ENCODE measurements at places on chromosomes 12 and 14.

GRCh38 chr12:132415327-132416120, 74.4 kb upstream of the FBRSL1 start:
- no peak for DNase-seq

- DNase-seq, result no peak
Observed at GRCh38 chr14:97390096-97390724, 593.0 kb downstream of the VRK1 start.

DNA sequence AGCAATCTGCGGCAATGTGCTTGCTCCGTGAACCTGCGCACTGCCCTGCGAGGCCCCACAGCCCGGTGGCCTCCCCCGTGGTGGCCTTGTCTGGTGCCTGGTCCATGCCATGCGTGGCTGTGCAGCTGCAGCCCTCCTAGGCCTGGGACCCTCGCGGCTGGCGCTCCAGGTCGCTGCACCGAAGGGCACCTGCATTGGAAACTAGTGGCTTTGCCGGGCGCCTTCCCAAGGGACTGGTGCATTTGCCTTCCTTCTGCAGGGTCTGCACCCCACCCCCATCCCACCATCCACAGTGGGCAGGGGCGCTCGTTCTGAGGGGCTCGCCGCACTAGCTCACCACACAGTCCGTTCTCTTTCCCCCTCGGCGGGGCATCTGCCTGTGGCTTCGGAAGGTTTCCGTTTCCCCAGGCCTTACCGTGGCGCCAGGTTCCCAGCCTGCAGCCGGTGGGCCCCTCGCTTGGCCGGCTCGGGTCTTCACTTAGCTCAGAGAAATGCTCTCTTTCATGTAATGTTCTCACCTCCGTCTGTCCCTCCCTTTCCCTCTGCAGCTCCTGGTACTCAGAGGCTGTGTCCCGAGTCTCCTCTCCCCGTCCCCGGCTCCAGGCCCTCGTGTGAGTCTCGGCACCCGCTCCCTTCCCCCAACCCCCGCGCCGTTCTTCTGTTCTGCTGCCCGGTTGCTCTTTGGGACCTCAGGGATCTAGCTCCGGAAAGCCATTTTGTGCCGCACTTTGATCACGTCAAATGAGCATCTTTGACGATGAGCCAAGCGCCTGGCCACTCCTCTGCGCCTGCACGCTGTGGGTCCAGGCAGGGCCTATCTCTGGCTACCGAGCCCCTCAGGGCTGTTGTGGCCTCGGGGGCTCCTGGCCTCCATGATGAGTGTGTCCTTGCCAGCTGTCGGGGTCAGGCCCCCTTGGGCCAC, 31.9 kb downstream of the JAG2 start:
- DNase-seq, result no peak

- no peak for DNase-seq
Observed at GRCh38 chr12:25715102-25715501, 162.0 kb upstream of the LMNTD1 start.

- DNase-seq, result no peak
Observed at GRCh38 chr12:120064054-120064940, 52.3 kb downstream of the RAB35 start.

DNA sequence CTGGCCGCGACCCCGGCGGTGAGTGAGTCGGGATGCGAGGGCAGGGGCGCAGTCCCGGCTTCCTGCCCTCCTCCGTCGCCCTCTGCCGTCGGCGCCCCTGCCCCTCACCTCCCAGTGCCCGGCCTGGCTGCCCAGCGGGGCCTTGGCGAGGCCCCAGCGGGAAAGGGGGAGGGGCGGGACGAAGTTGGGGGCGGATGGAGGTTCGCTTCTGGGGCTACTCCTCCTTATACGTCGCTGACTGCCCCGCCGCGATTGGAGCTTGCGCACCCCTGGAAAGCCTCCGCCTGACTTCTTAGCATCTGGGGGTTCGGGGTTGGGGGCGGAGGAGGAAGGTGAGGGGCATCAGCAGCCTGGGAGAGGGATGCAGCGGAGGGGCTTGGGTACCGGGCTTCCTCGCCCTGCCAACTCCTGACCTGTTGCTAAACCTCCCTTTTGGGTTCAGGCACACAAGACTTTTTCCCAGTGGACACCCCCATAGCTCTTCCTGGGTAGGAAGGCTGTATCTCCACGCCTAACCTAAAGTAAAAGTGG, 406 bp downstream of the TMEM263 start:
- DNase-seq, result peak; percentile 42

DNA sequence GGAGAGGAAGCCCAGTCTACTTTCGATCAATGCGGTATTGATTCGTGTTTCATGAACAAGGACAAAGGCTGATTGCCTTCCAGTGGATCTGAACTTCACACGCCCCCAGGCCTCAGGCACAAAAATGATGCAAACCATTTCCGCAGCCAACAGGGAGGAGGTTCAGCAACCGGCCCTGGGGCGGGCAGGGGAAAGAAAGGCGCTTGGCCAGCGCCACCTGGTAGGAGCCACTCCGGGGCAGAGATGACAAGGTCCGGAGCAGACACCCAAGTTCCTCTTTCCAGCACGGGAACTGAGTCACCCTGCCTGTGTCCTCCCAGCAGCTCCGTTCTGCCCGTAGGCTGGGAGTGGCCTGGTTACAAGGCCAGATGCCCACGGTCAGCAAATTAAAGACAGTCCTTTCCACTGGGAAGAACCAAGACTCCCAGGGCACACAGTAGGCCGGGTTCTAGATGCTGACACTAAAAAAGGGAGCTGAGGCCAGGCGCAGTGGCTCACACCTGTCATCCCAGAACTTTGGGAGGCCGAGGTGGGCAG, 136.3 kb downstream of the SCARB1 start:
- peak; percentile 61 for DNase-seq

DNA sequence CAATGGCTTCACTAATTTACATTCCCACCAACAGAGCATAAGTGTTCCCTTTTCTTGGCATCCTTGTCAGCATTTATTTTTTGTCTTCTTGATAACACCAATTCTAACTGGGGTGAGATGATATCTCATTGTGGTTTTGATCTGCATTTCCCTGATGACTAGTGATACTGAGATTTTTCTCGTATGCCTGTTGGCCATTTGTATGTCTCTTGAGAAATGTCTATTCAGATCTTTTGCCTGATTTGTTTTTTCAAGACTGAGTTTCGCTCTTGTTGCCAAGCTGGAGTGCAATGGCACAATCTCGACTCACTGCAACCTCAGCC, 4.7 kb upstream of the PLD4 start:
- DNase-seq, result no peak

GRCh38 chr12:13347241-13348043, 150.9 kb downstream of the EMP1 start:
- DNase-seq, result no peak

All from midbrain (tissue), 1 donor.